ENCODE measurements at places on chromosomes 4 and X.

GRCh38 chrX:26442340-26442739 is 226.4 kb downstream of the MAGEB5 start:
- DNase-seq: no peak

DNA sequence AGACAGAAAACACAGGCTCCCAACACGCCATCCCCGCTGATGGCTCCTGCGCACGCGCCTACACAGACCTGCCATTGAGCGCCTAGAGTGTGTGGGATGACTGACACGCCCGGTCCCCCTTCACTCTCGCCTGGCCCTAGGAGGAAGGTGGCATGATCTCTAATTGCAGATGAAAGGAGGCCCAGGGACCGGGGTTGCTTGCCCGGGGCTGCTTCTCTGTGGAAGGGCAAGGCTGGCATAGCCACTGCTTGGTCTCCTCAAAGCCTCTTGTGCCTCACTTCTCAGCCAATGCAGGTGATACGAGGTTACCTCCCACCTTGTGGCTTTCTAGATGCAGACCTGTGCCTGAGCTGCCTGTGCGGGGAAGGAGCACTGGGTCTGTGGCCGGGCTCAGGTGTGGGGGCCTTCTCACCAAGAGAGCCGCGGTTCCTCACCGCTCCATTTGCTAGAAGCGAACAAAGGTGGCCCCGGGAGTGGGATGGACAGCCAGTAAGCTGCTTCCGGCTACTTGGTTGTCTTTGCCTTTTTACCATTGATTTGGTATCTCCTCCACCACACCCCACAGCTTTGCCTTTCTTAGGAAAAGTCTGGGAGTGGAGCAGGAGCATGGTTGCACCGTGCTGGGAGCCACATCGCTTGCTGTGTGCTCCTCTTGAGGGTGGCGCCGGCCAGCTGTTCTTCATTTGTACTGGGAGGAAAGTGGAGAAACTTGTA is 47.0 kb downstream of the TBC1D14 start:
- peak; percentile 32 for DNase-seq

DNA sequence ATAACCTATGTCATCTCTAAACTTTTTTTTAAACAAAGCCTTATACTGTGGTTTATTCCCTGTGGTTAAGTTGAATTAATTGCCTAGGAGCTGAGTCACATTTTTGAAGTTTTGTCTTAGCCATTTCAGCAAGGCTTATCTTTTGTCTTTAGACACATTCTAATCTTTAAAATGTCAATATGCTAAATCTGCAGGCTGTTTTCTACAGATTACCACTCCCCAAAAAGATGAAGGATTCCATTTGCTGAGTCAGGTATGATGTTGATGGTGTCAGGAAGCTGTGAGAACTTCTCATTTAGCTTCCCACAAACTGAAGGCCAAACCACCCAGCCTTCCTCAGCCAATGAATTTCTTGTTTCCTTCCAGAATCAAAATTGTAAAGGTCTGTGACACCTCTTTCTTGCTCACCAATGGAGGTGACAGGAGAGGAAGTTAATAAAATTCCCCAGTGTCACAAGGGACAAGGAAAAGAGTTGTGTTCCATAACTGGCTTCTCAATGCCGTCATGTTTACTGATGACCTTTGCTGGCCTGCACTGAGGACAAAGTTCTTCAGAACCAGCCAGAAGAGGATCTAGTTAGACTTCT is 3.7 kb upstream of the CXCL6 start:
- no peak for DNase-seq

DNA sequence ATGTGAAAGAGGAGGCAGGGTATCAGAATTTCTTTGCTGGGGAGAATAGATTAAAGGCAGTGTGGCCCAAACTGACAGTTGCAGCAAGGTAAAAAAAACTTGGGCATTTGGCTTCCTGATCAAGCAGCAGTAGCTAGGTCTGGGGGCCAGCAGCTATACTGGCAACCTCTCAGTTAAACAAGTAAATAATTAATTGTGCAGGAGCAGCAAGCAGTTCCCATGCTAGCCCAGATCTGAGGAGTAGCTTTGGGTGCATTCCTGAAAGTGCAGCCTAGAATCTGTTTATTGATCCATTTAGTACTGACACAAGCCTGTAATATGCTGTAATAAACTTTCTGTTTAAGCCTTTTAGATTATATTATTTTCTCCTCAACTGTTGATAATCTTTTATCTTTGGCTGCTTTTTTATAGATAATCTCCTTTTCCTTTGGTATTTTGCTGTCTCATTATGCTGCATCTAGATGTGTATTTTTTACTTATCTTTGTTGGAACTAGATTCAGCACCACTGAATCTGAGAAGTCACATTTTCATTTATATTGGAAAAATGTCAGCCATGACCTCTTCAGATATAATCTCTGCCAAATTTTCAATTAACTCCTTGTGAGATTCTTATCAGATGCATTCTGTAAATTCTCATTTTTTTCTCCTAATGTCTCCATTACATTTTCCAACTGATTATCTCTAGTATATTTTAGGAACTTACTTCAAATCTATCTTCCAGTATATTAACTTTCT is 276.3 kb downstream of the STPG2 start:
- peak; percentile 32 for DNase-seq

DNA sequence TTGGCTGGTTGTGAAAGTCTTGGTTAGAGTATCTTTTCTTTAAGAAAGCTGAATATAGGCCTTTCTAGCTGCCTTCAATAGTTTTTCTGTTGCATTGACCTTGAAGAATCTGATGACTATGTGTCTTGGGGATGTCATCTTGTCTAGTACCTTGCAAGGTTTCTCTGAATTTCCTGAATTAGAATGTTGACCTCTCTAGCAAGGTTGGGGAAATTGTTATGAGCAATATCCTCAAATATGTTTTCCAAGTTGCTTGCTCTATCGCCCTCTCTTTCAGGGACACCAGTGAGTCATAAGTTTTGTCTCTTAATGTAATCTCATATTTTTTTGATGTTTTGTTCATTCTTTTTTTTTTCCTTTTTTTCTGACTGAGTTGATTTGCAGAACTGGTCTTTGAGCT is 194.7 kb downstream of the RAB28 start:
- DNase-seq: no peak

- DNase-seq: no peak
These were observed 179.5 kb upstream of the TBL1X start for GRCh38 chrX:9285342-9285771.

- DNase-seq: no peak
These were observed 16.6 kb downstream of the SAT1 start for GRCh38 chrX:23799469-23800065.

GRCh38 chrX:136867096-136867491 is 13.4 kb downstream of the RBMX start:
- DNase-seq: no peak
